ENCODE measurements at places on chromosomes 6 and 20.
A peak's percentile ranks its signal among the peaks of the same experiment; 100 is the strongest.

DNA sequence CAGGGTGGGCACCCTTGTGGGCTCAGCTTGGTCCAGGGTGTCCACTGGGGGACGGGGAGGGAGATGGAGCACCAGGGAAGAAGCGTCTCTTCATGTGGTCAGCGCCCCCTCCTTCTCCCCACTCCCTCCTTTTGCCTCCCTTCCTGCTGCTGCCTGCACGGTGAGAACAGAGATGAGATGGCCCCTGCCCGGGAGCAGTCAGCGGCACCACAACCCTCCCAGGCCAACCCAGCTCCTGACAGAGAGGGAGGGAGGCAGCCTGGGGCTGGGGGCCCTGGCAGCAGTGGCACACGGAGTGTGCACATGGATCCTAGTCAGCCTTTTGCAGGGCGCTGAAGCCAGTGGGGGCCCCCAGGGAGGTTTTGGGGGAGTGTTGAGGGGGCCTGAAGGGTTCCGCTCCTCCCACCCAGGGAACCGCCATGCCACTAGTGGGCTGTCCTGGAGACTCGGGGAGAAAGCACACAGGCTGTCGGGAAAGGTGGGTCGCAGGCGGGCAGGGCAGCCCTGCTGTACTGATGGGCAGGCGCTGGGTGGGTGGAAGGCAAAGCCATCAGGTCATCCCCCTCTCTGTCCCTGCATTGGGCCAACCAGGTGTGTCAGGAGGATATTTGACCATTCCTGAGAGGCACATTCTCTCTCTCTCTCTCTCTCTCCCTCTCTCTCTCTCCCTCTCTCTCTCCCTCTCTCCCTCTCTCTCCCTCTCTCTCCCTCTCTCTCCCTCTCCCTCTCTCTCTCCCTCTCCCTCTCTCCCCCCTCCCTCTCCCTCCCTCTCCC lies 94.3 kb upstream of the BHLHE23 start:
- no peak for DNase-seq

DNA sequence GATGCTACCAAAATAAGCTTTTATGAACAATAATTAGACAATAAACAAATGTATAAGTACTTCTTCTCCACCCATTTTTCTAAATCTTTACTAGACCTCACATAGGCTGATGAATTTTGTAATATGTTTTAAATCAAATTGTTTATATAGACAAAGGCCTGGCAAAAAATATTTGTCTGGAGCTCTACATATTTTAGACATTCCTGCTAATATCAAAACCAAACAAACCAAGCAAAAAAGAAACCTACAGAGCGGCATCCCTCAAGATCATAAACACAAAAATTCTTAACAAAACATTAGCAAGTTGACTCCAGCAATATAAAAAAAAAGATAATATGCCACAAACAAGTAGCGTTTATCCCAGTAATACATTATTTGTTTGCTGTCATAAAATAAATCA lies 87.2 kb downstream of the ADAT2 start:
- no peak for DNase-seq

- no peak for DNase-seq
Measured at GRCh38 chr6:12228447-12229146, 61.6 kb upstream of the EDN1 start.

DNA sequence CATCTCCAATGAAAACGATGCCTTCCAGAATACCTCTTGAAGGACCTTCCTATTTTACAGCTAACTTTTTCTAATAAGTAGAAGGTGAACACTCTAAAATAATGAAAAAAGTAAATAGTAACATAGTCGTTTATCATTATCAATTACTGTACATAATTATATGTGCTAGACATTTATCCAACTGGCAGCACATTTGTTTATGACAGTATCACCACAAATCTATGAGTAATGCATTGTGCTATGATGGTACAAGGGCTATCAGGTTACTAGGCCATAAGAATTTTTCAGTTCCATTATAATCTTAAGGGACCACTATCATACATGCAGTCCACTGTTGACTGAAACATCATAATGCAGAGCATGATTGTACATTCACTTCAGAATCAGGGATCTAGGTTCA lies 68.4 kb downstream of the ATG5 start:
- no peak for DNase-seq

GRCh38 chr6:95866732-95867131 lies 149.0 kb upstream of the FUT9 start:
- DNase-seq, result peak; percentile 8

GRCh38 chr6:7707787-7708186 lies 18.1 kb upstream of the BMP6 start:
- no peak for DNase-seq

DNA sequence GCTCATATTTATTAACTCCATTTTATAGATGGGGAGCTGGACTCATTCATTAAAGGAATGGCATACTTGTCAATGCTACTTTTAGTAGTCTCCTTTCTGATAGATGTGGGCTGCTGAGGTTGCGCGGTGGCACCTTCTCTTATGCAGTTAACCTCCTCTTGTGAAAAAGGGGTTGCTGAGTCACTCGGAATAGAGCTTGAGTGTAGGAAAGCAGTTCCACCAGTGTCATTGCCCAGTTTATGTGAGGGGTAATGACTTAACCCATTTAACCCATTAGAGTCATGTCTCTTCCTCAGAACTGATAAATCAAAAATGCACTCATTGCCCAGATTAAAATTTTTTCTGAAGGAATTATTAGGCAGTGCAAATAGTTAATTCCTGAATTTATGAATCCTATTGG lies 6.3 kb downstream of the MAPK14 start:
- DNase-seq, result no peak

DNA sequence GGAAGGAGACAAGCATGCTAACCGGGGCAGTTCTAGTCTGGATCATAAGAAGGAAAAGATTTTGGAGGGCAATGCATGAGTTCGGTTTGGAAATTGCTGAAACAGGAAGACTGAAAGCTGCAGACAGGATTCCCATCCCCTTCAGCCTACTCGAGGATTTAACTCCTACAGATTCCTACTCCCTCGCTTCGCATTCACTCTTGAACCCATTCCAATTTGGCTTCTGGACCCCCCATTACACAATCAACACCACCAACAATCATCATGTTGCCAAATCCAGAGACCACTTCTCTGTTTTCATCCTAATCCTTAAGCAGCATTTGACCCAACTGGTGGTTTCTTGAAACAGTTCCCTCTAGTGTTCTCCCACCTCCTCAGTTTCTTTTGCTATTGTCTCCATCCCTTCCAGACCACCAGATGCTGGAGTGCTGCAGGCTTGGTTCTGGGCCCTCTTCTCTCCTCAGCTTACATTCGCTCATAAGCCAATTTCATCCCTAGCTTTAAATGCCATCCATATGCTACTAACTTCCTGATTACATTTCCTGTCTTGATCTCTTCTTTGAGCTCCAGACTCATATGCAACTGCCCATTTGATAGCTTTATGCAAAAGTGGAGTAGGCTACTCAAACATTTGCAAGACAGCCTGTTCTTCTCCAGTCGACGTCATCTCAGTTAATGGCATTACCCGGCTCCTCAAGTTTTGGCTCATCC lies 66.5 kb downstream of the DTNBP1 start:
- DNase-seq, result no peak

- no peak for DNase-seq
Measured at GRCh38 chr20:10022625-10023024, 12.2 kb upstream of the ANKEF1 start.

DNA sequence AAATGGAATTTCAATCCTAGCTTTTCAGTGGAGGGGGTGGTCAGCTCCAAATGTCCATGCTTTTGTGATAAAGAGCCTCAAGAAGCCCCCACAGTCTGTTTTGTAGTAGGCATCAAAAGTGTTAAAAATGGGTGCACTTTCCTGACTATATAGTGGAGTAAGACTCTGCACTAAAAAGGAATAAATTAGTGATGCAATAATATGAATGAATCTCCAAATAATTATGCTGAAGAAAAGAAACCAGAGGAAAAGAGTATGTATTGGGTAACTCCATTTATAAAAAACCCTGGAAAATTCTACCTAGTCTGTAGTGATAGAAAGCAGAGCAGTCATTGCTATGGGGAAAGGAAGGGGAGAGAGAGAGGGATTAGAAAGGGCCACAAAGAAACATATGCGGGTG lies 310.4 kb upstream of the SUPT3H start:
- no peak for DNase-seq

DNA sequence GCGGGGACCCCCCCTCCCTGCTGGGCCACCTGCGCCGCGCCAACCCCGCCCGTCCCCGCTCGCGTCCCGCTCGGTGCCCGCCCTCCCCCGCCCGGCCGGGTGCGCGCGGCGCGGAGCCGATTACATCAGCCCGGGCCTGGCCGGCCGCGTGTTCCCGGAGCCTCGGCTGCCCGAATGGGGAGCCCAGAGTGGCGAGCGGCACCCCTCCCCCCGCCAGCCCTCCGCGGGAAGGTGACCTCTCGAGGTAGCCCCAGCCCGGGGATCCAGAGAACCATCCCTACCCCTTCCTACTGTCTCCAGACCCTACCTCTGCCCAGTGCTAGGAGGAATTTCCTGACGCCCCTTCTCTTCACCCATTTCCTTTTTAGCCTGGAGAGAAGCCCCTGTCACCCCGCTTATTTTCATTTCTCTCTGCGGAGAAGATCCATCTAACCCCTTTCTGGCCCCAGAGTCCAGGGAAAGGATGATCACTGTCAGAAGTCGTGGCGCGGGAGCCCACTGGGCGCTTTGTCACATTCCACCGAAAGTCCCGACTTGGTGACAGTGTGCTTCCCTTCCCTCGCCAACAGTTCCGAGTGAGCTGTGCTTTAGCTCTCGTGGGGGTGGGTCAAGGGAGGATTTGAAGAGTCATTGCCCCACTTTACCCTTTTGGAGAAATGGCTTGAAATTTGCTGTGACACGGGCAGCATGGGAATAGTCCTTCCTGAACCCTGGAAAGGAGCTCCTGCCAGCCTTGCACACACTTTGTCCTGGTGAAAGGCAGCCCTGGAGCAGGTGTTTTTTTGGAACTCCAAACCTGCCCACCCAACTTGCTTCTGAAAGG lies 2.1 kb downstream of the VEGFA start:
- DNase-seq, result peak; percentile 53

- DNase-seq, result no peak
Measured at GRCh38 chr20:25319241-25320034, 71.2 kb downstream of the ABHD12 start.

DNA sequence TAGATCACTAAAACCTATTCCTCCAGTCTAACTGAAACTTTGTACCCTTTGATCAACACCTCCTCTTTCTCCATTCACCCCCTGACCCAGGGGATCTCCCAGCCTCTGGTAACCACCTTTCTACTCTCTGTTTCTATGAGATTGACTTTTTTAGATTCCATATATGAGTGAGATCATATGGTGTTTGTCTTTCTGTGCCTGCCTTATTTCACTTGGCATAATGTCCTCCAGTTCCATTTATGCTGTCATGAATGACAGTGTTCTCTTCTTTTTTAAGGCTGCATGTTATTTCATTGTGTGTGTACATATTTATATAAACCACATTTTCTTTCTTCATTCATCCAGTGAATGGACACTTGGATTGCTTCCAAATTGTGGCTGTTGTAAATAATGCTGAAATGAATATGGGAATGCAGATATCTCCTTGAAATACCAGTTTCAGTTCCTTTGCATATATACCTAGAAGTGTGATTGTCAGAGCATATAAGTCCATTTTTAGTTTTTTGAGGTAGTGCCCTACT lies 57.7 kb downstream of the DHX35 start:
- no peak for DNase-seq

DNA sequence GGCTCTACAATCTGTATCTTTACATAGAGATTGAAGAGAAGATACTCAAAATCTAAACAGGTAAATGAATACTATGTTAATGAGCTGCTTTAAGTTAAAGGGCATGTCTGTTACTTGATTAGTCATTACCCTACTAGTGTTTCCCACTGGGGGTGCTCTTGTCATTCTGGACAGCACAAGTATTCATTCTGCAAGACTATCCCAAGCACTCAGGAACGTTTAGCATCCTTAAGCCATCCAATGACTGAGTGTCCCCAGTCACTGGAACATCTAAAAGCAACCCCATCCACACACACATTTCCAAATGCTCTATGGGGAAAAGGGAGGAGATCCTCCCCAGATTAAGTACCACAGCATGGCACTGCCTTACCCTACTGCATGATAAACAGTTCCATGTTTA lies 25.7 kb downstream of the EZR start:
- no peak for DNase-seq

DNA sequence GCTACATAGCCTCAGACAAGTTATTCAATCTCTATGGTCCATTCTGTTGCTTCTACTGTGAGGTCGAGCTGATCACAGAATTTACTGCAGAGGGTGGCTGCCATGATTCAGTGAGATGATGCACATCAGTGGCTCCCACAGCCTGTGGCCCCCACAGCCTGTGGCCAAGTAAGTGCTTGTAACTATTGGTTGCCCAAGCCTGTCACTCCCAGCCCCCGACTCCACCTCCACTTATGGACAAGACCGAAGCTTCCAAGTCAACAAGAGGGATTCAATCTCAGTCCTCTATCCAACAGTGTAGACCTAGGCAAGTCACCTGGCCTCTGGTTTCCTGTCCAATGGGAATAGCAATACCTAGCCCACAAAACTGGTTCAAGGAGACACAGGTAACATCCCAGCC lies 8.2 kb downstream of the KCNK5 start:
- no peak for DNase-seq

DNA sequence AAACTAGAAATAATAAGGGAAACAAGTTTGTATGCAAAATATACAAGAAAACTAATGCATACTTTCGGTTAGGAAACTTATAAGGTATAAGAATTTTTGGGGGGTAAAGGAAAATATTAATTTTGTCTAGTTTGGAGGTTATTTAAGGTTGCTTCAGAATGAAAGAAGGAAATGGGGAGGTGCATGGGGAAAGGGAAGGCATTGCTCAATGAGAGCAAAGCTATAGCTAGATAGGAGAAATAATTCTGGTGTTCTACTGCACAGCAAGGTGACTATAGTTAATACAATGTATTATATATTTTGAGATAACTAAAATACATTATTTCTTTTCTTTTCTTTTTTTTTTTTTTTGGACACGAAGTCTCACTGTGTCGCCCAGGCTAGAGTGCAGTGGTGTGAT lies 5.4 kb upstream of the MYMX start:
- DNase-seq, result no peak

DNA sequence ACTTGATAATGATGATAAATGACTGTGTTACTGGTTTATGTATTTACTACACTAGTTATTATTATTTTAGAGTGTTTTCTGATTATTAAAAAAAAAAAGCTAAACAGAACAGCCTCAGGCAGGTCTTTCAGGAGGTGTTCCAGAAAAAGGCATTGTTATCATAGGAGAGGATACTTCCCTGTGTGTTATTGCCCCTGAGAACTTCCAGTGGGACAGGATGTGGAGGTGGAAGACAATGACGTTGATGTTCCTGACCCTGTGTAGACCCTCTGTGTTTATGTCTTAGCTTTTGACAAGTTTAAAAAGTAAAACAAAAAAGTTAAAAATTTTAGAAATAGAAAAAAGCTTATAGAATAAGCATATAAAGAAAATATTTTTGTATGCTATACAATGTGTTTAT lies 49.1 kb downstream of the NCOA7 start:
- DNase-seq, result no peak

All from NCI-H526 treated with DMSO at 0.1 percent for 48 hours (cell line).